Cardiac septum (tissue), 1 donor: ENCODE measurements at places on chromosomes 16 and 17.

DNA sequence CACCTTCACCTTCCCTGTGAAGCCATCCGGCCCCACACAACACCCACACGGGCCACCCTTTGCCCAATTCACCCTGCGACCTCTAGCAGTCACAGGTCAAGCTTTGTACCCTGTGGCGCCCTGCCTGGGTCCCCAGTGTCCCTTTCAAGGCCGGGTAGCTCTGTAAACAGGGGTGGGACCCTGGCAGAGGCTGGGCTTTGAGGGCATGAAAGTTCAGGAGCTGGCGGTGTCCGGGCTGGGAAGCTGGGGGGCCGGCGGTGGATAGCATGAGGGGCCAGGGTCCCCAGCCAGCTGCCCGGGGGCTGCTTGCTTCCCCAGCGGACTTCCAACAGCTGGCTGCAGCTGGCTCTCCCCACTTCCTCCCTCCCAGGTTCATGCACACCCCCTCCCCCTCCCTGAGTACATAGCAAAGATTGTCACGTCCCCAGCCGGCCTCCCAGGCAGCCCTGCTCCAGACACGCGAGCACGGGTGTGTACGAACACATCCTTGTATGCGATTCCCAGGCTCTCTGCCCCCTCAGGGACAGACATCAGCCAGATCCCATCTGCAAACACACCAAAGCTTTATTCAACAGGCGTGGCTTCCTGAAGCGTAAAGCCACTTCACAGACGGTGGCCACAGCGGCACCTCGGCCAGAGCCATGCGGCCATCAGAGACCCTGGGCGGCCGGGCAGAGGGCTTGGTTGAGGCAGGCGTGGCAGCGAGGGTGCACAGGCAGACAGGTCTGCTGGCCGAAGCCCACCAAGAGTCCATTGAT is 8.2 kb downstream of the NTHL1 start:
- peak; percentile 87 for DNase-seq

DNA sequence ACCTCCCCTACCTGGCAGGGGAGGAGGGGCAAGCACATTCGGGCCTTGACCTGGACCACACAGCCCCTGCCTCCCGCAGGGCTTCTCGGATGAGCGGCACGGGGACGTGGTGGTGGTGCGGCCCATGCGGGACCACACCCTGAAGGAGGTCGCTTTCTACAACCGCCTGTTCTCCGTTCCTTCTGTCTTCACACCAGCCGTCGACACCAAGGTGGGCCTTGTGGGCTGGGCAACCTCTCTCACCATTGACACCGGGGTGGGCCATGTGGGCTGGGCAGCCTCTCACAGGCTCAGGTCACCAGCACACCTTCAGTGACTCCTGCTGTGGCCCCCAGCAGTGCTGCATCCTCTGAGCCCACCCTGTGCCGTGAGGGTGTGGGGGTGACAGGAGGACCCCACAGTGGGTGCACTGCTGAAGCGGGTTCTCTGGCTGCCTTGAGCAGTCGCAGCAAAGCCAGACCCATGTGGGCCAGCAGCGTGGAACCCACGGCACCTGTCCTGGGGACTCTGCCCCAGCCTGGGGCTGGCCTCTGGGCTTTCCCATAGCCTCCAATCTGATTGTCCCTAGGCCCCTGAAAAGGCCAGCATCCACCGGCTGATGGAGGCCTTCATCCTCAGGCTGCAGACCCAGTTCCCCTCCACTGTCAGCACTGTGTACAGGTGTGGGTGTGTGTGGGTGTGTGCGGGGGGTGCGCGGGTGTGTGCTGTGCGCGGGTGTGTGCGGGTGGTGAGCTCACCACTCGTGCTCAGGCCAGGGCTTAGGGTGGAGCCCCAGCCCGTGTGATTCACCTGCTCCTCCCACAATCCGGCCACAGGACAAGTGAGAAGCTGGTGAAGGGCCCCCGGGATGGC is 7.5 kb downstream of the CTU2 start:
- DNase-seq = no peak

- no peak for DNase-seq
Measured at GRCh38 chr16:3138342-3138741, 3.5 kb downstream of the ZNF213 start.

- DNase-seq = no peak
Measured at GRCh38 chr17:7715936-7716886, 1.3 kb upstream of the DNAH2 start.

DNA sequence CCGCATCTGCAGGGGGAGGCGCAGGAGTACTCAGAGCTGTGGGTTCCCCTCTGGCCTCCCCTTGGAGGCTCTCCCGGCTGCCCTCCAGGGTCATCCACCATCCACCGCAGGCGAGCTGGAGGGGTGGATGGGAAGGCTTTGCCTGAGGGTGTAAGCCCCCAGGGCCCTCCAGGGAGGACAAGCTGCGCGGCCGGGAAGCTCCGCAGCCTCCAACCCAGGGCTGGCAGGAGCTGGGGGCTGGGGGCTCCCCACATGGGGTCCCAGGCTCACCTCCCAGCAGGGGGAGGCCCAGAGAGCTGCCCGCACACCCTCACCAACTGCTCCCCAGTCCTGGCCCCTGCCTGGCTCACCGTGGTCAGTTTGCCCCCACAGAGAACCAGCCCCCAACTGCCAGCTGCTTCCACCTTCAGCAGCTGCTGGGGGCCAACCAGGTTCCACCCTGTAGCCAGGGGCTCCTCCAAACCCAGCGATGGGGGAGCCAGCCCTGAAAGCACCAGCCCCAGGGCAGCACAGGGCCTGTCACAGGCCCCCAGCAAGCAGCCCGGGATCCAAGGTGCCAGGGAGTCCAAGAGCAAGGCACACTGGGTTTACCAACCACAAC is 19.8 kb upstream of the CHMP6 start:
- DNase-seq = no peak

DNA sequence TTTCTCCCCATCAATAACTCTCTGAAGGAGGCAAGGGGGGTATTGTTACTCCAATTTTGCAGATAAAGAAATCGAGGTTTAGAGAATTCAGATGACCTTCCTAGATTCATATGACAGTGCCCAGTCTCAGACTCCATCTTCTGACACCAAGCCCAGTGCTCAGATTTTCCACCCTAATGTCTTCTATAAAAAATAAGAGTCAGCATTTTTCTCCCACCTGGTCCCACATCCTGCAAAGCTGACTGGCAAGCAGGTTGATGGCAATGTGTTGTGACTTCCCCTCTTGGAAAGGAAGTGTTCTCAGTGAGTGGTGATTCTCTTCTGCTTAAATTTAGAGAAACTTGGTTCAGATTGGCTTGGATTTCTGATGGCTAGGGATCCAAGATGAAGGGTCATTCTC is 129.4 kb downstream of the SOX9 start:
- no peak for DNase-seq

DNA sequence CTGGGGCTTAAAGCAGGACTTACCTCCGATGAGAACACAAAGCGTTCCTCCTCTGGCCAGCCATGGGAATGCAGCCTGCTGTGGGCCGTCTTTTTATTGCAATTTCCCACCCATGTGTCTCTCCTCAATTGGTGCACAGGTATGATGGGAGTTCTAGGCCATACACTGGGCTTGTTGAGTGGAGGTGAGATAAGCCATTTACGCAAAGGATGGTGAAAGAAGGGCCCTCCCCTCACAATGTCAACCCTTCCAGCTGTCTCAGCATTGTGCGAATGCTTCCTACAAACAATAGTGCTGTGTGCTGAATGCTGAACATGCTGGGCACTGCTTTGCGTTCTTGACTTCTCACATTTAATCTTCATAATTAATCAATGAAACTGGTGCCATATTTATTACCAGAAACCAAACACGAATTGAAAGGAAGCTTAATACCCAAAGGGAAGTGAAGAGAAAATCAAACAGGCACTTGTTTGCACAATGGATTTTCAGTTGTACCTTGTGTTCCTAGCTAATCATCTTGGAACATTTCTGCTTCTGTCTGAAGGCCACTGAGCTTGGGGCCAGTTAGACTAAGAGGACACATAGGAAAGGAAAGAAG is at the start of gene GP2:
TSS of gene GP2 (minus strand) at position 70 of the 598 bp plus-strand sequence. CDS start 1,082 bp downstream, outside the sequence.
- no peak for DNase-seq

DNA sequence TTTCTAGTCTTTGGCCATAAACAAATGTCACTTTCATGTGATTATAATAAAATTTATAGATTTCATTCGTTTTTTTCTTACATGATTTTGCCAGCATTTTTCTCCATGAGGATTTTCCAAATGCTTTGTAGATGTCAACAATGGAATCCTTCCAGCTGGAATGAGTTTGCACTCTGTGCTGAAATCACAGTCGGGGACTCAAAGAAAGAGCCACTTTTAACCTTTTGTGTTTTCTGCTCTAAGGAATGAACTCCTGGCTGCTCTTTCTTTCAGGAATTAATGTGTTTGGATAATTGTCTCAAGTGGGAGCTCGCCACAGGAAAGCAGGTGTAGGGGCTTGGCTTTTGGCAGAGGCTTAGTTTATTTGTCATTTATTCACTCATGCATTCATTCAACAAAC is 372.3 kb upstream of the SALL1 start:
- DNase-seq = no peak

GRCh38 chr17:82931699-82932517 is 92.1 kb upstream of the ZNF750 start:
- peak; percentile 77 for DNase-seq

- peak; percentile 95 for DNase-seq
Measured at GRCh38 chr16:85137323-85138072, 25.2 kb upstream of the CIBAR2 start.

- no peak for DNase-seq
Measured at GRCh38 chr17:63477480-63478440, 899 bp downstream of the ACE start.

- no peak for DNase-seq
Measured at GRCh38 chr16:65125871-65126270, 4.0 kb upstream of the CDH11 start.

DNA sequence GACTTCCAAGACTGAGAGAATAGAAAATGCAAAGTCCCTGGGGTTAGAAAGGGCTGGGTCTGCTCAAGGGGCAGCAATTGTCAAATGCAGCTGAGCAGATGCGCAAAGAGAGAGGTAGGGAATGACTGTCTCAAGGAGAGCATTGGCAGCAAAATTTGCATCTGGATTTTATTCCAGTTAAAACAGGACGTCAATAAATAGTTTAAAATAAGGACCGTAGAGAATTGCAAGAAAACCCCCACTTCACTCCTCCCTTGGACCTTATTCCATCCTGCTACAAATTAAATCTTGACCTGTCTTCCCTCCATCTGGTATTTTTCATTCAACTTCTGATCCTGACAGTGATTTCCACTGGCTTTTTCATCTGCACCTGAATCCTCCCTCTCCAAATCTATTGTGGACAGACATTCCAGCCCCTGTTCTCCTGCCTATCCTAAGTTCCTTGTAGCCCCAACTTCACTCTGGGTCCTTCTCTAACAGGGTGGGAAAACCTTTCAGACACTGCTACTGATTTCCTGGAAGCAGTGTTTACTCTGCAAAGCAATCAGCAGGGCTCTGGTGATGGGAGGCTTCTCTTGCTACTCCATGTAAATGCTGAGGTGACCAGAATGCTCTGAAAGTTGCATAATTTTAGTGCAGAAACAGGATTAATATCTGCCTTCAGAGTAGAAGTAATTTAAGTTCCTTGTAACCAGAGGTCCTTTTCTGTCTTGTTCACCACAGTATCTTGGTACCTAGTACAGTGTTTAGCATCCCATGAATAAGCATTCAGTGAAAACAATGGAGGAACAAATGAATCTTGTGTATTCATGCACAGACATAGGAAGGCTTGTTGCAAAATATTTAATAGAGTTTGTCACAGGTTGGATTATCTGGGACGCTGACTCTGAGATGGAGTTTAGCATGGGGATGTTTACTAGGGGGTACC is 79.2 kb downstream of the CDH11 start:
- DNase-seq = no peak

DNA sequence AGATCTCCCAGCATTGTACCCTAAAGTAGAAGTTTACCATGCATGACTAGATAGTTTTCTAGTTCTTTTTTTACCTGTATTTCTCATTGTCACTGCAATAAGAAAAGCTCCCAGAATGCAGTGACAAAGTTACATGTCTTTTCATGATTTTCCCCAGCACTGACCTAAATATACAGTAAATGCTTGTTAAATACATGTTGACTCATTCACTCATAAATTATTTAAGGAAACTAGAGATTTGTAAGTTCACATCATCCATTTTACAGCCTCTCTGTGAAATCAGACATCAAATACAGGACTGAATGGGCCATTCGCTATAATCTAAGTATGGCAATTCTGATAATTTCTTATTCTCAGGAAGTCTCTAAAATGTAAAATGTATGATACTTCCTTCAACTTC is 258.9 kb upstream of the AXIN2 start:
- no peak for DNase-seq

DNA sequence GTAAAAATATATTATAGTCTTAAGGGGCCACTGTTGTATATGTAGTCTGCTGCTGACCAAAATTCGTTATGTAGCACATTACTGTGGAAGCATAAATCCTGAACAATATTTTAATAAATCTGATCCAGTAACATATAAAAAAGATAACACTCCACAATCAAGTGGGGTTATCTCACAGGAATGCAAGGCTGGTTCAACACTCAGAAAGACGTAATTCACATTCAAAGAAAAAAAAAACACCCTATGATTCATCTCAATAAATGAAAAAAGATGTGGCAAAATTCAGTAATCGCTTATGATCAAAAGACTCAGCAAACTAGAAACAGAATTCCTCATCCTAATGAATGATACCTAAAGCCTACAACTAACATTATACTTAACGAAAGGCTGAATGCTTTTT is 47.8 kb downstream of the CREBBP start:
- no peak for DNase-seq

- DNase-seq = no peak
Measured at GRCh38 chr17:82718986-82719685, 2.6 kb downstream of the FN3KRP start.

GRCh38 chr17:17227608-17228520 is 9.1 kb downstream of the FLCN start:
- DNase-seq = no peak

- DNase-seq = no peak
Measured at GRCh38 chr16:76311260-76311659, 34.1 kb downstream of the CNTNAP4 start.

DNA sequence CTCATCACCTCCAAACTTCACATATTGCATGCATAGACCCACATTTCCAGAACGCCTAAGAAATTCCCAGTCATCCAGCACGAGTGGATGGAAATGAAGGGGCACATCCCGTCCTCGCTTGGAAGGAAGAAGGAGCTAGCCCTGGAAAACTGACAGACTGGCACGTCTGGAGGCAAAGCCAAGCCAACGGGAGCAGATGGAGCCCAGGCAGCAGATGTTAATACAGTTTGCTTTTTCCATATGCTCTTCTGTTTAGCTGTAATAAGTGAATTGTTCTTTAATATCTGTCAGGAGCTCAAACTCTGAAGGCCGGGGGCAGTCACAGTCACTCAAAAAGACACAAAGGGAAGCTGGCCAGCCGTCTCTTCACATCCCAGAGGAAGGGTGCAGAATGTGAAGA is 187.7 kb downstream of the XYLT1 start:
- no peak for DNase-seq
